ENCODE measurements at places on chromosomes 11 and 22. TPM values are rescaled to one million over a fixed set of nuclear protein-coding genes. Genes with fewer than 3 reads are reported as not detected.

GRCh38 chr11:10302359-10302743 is 2.5 kb upstream of the ADM start:
- H3K27me3 ChIP-seq = peaks cover 8% of the 10 kb centered on the region
- H3K27ac ChIP-seq = peak overlapping the region; percentile 91
- peak; percentile 83 for DNase-seq
- peaks cover 47% of the 10 kb centered on the region for H3K4me1 ChIP-seq

- peak overlapping the region; percentile 70 for H3K27ac ChIP-seq
- peaks cover 83% of the 10 kb centered on the region for H3K4me1 ChIP-seq
- no peaks in the 10 kb centered on the region for H3K27me3 ChIP-seq
- DNase-seq = no peak
Measured at GRCh38 chr11:12119502-12119901, 9.1 kb downstream of the MICAL2 start.

DNA sequence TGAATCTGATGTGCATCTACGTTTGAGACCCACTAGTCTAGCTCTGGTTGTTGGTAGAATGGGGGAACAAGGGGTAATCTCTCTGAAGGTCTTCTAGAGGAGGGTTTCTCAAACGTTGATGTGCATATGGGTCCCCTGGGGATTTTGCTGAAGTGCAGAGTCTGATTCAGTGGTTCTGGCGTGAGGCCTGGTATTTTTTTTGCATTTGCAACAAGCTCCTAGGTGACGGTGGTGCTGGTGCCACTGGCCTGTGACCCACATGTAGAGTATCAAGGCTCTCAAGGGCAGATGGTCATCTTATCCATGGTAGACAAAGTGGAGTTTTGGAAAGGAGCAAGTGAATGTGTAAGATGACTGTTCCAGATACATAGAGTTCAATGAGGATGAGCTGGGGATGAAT is 97.1 kb downstream of the CEP164 start:
- no peaks in the 10 kb centered on the region for H3K36me3 ChIP-seq
- H3K4me1 ChIP-seq = peaks cover 9% of the 10 kb centered on the region
- no peak for DNase-seq
- no peak overlapping the region for H3K4me3 ChIP-seq

- no peak overlapping the region for H3K27ac ChIP-seq
- no peaks in the 10 kb centered on the region for H3K36me3 ChIP-seq
- no peaks in the 10 kb centered on the region for H3K27me3 ChIP-seq
- peak; percentile 22 for DNase-seq
- H3K4me1 ChIP-seq = peaks cover 15% of the 10 kb centered on the region
- H3K4me3 ChIP-seq = no peak overlapping the region
Measured at GRCh38 chr11:73193251-73194033, 24.6 kb upstream of the P2RY2 start.

The TMEM151A gene
- total RNA-seq = not detected

The OR56A1 gene
- not detected for total RNA-seq

The ALG12 gene
- total RNA-seq = 9.4 TPM

The CCND1 gene
- total RNA-seq = 141 TPM

The SCN4B gene
- 3.6 TPM for total RNA-seq

All from stomach (tissue), 19 donors.